Right lobe of liver (tissue), 6 donors: ENCODE measurements at places on chromosomes 7 and 10.
A peak's percentile ranks its signal among the peaks of the same experiment; 100 is the strongest.

DNA sequence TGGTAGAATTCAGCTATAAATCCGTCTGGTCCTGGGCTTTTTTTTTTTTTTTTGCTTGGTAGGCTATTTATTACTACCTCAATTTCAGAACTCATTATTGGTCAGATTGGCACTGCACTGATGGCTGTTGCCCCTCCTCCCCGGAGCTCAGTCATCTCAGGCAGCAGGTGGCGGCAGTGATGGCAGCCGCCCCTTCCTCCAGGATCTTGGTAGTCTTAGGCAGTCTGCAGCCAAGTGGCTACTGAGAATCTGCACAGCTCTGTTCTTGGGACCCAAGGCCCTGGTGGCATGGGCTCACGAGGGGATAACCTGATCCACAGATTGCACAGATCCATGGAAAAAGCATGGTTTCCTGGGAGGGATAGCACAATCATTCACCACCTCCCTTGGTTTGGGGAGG is 77.9 kb downstream of the GPR85 start:
- DNase-seq, result no peak

DNA sequence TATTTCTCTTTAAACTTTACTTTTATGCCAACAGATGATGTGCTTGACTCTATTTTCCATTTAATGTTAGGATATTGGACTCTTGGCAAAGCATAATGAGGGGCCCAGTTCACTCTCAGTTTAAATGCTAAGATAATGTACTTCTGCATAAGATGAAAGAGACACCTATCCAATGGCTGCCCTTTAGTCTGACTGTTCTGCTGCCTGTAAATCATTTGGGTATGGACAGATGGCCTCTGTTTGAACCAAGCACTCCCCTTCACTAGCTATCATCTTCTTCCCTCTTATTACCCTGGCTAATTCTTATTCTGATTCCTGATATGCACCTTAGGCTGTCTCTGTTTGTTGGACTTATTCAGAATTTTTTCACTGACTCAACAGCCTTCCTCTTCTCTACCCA is 72.1 kb downstream of the SEM1 start:
- DNase-seq, result no peak

DNA sequence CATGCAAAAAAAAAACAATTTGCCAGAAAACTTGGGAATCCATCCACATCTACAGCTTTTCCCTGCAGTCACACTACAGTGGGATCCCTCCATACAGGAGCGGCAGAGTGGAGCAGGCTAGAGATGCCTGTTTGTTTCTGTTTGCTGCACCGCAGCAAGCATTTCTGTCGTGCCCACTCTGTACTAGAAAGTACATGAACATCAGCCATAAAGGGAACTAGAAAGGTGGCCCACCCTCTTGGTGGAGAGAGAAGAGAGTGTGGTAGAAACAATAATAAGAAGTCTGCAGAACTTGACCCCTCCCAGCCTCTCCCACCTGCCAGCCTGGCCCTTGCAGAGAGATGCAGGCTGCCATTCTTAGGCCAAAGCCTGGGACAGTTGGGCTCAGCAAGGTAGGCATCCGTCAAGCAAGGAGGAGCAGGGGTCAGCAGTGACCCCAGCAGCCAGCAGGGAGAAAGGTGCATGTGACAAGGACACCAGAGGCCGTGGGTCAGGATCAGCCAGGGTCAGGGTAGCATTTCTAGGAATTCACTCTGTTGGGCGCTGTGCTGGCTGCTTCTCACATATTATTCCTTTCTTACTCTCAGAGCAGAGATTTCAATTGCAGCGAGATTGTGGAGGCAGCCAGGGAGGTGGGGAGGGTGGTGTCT is 171.8 kb downstream of the EGFR start:
- DNase-seq, result no peak

DNA sequence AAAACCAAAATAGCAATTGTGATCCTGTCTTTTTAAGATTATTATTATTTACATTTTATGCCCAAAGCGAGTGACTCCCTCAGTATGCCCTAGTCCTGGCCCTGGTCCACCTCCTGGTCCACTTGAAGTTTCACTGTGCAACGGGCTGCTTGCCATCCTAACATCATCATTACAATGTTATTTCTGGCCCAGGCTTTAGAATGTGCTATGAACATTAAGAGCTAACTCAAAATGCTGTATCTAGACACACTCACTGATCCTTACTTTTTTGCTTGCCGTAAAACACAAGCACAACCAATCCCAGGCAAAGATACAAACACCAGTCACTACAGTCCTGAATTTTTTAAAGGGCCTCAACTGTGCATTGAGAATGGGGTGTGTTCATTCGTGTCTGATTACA is 38.4 kb downstream of the RHOBTB1 start:
- no peak for DNase-seq

DNA sequence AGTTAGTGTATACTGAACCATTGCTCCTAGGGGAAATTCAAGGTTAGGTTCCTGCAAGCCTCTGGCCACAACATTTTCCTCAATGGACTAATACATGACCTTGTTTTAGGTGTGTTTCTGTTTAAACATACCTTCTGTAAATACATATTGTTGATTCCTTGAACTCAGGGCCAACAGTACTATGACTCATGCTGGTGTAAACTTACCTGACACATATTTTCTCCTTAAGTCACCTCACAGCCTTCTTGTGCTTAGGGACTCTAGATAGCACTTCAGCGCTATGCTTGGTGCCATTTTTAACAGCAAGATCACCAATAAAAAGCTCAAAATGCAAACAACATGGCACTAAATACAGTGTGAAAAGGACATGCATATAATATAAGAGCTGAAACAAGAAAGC is 176.4 kb downstream of the TAX1BP1 start:
- no peak for DNase-seq

DNA sequence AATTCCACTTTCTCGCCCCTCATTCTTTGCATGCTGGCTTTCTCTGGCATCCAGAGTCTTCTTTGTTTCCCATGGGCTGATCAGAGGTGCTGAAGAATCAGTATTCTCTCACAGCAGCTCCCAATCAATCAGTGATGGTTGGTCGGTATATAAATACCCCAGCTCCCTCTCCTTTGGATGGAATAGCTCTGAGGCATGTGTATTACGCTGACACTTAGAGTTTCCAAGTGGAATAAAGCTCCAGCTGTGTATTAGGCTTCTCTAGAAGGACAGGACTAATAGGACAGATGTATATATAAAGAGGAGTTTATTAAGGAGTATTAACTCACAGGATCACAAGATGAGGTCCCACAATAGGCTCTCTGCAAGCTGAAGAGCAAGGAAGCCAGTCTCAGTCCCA is 218.3 kb upstream of the GRB10 start:
- DNase-seq, result no peak

GRCh38 chr10:13193637-13194036 is 32.3 kb downstream of the MCM10 start:
- DNase-seq, result no peak

DNA sequence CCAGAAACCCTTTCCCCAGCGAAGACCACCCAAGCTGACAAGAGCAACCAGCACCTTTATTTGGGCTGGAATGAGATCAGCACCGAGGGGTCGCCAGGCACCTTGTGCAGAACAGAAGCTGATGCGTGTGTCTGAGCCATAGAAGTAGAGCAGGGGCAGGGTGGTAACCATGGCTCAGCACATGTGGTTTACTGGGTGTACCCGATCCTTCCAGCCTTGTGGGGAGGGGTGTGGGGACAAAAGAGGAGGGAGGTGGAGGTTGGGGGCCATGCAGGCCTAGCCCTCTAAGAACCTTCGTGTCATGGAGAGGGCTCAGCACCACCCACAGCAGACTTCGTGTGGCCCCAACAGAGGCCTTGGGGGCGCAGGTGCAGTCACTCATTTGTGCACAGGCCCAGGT is 84.0 kb upstream of the GTF2I start:
- DNase-seq, result no peak

GRCh38 chr10:12650538-12651298 is 301.4 kb downstream of the CAMK1D start:
- no peak for DNase-seq

DNA sequence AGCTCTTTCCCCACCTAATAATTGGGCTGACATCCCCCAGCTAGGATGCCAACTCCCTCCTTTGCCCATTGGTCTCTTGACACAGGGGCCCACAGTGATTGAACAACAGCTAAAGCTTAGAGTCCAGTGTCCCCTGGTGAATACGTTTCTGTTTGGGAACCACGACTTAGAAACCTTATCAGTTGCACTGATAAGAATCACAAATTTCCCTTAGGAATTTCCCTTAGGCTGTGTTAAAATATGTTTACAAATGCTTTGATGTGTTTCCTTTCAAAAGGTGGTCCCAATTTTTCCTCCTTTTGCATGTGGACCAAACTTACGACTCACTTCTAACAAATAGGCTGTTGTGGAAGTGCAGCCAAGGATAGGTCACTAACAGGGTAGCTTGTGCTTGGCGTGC is 126.0 kb upstream of the INHBA start:
- DNase-seq, result no peak

DNA sequence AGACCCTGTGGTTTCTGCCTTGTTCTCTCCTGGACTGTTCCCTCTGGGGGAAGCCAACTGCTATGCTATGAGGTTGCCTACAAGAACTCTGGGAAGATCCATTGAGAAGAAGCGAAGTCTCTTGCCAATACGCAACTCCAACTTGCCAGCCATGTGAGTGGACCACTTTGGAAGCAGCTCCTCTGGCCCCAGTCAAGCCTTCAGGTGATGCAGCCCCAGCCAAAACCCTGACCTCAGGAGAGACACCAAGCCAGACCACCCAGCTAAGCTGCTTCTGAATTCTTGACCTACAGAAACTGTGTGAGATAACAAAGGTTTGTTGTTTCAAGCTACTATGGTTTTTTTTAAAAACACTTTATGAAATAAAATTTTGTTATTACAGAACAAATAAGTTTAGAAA is 20.2 kb upstream of the MYL7 start:
- no peak for DNase-seq

DNA sequence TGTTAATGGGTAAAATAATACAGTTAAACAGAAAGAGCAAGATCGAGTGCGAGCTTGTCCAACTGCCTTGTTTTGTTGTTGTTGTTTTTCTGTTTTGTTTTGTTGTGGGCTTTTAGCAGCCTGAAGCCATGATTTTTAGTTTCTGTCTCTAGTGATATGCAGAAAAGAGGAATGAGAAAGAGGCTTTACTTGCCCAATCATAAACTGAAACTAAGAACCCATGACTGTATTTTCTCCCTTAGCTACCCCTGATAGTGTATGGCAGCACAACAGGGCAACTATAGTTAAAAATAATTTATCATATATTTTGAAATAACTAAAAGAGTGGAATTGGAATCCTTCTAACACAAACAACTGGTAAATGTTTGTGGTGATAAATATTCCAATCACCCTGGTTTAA is 493.9 kb downstream of the GLRX3 start:
- DNase-seq, result no peak

GRCh38 chr10:33196710-33197491 is 137.6 kb downstream of the NRP1 start:
- DNase-seq, result no peak

DNA sequence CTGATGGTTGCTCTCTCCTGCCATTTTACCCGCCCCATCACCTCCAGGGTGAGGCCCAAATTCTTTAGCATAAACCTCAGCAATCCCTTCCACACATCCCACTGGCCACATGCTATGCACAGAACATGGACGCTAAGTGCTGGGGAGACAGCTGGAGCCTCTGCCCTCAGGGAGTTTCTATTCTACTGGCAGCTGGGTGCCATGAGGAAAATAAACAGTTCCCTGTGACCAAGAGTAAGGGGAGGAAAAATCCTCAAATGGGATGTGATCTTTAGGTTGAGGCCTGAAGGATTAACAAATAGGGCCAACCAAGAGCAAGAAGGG is 1.2 kb downstream of the PARP12 start:
- no peak for DNase-seq

DNA sequence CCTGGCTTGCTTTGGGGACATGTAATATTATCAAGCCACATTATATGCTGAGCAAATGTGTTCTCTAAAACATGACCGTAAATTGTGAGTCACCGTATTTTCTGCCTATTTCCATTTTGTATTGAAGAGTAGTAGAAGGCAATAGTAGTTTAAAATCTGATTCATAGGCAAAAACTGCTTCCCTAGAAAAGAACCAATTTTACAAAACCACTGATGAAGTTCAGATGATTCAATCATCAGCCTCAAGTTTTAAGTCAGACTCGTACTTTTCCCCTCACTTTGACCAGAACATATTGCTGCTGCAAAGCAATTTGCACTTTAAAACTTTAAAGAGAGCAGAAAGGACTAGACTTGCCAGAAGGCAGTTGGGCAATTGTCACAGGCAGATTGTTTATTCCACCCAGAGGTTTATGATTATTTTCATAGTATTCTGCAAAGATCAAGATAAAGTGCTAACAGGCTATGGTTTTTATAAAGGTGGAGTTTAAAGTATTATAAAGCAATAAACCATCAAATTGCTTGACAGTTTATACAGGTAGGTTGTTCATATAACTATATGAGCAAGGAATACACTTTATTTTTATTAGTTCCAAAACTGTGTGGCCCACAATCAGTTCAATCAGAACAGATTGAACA is 168.2 kb downstream of the ETV1 start:
- no peak for DNase-seq

GRCh38 chr7:6453734-6454133 is 6.0 kb upstream of the DAGLB start:
- DNase-seq, result no peak

GRCh38 chr10:23325132-23325531 is 19.5 kb downstream of the C10orf67 start:
- no peak for DNase-seq

DNA sequence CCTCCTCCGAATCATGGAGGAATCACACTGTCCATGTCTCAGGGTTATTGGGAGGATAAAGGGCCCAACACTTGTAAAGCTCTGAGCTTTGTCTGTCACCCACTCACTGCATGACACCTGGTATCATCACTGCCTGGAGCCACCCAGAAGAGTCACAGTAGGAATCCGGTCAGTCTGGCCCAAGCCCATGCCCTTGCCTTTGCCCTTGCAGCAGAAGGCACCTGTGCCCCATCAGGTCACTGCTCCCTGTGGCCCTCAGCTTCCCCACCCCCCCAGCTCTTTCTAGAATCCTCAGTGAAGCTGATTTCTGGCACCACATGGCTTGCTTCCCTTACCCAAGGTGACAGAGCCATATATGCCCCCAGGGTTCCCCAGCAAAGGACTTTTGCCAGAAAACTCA is 14.4 kb downstream of the LDB3 start:
- no peak for DNase-seq

DNA sequence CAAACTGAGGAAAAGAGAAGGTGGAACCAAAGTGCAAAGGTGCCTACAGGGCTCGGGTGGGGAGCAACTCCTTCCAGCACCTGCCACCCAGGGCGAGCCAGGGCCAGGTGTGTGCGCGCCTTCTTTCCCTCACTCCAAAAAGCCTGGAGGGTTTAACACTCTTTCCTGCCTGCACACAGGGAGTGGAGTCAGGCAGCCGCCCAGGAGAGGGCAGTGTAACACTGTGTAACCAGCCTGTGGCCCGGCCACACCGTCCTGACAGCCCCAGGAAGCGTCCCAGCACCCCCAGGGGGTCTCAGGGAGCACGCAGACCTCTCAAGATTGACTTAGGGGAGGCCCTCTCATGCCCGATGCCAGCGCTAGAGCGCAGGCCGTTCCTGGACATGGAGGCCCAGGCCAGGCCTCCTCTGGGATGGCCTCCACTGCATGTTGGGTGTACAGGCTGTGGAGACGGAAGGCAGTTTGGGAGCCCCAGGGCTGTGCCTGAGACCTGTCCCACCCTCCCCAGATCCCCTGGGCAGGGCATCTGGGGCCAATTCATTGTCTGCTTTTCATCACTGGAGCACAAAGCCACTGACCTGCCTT is 13.4 kb downstream of the BRI3 start:
- peak; percentile 66 for DNase-seq

GRCh38 chr10:4633186-4633585 is 192.8 kb upstream of the AKR1E2 start:
- no peak for DNase-seq
